Midbrain (tissue), 1 donor: ENCODE measurements at places on chromosomes 11 and 22.

- peak; percentile 54 for DNase-seq
These were observed 14.0 kb upstream of the ARSA start for GRCh38 chr22:50641696-50642607.

DNA sequence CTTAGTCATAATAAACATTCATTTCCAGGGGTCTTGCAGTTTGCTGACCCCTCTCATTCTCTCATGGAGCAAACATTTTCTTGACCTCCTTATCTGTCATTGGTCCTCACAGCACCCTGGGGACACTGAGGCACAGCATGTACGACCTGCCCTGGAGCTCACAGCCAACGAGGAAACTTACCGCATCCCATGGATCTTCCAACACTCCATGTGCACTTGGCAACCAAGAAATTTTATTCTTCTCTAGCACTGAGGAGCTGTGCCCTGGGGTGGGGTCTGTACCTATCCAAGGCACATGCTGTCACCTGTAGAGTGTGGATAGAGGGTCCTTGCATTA, 69.4 kb upstream of the IGLL5 start:
- DNase-seq = no peak

DNA sequence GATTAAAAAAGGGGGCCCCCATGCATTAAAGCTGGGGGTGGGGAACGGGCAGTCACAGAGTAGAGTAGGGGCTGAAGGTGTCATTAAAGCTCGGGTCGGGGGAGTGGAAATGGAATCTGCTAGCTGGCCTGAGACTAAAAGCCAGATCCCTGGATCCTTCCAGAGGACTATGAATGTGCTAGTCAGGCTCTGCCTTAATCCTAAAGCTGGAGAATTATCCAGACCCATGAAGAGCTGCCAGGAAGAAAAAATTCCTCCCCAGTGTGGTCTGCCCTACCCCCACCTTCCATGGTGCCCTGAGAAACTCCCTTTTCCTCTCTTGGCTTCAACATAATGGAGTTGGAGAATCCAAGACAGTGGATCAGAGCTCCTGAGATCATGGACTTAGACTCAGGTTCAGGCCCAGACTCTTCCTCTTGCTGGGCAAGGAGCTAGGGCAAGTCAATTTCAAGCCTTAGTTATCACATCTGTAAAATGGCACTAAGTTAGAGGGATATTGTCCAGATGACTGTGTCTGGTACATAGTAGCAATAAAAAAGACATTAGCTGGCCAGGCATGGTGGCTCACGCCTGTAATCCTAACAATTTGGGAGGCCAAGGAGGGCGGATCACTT, 24.0 kb upstream of the SMTN start:
- DNase-seq = no peak

DNA sequence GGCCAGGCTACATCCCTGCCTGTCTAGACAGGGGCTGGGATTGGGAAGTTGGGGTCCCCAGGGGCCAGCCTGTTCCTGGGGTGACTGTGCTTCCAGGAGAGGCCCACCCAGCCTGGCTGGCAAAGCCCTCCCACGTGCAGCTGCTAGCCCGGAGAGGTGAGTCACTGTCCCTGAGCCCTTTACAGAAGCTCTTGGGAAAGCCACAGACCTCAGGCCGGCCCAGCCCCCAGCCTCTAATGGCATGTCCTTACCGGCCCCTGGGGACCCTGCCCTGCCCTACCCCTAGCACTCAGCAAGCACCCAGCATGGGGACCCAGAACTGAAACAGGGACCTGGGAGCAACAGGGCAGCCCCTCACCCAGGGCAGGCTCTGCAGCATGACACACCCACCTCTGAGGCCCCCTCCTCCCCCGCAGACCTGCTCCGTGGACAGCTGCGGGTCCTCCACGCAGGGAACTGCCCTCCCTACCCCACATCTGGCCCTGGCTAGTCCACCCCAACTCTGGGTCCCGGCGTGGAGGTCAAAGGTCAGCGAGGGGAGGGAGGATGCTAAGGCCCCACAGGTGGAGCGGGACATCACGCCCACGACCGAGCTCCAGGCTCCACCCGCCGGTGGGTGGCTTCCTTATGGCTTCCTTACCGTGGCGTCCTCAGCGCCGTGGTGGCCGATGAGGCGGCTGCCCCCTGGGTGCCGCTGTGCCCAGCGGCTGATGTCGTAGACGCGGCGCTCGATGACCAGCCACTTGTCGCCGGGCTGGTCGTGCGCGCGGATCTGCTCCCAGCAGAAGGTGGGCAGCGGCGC, 615 bp downstream of the FADS3 start:
- DNase-seq = peak; percentile 61

DNA sequence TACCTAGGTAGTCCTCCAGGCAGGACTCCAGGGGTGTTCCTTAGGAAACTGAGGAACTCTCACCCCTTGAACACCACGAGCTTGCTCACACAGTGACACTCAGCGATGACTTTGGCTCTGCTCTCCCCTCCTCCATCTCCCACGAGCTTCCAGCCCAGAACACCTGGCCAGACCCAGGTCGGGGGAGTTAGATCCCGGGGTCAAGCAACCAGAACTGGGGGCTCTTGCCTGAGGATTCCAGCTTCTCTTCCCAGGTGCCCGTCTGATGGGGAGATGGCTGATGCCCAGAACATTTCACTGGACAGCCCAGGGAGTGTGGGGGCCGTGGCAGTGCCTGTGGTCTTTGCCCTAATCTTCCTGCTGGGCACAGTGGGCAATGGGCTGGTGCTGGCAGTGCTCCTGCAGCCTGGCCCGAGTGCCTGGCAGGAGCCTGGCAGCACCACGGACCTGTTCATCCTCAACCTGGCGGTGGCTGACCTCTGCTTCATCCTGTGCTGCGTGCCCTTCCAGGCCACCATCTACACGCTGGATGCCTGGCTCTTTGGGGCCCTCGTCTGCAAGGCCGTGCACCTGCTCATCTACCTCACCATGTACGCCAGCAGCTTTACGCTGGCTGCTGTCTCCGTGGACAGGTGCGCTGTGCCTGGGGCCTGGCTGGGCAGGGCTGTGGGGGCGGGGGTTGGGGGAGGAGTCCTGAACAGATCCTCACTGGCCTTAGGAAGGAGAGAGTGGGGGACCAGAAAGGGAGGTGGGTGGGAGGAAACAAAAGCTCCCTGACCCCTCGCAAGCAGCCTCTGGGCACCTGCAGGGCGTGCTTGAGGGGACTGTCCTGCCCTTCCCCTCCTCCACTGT, at the start of gene GALR3:
Gene GALR3, plus strand, starts transcription at position 249 of the 852 bp plus-strand sequence. Its CDS starts 25 bp downstream, at position 274.
- no peak for DNase-seq
